Stimulated activated CD4-positive, alpha-beta T cell treated with anti-CD3 and anti-CD28 coated beads, Interleukin-1b, Interleukin-23, amount 100 ng/mL, for 4 hours (primary cell): ENCODE measurements at places on chromosomes 6 and 20.

GRCh38 chr6:109393886-109394281 lies 11.6 kb upstream of the CD164 start:
- no peak for DNase-seq

DNA sequence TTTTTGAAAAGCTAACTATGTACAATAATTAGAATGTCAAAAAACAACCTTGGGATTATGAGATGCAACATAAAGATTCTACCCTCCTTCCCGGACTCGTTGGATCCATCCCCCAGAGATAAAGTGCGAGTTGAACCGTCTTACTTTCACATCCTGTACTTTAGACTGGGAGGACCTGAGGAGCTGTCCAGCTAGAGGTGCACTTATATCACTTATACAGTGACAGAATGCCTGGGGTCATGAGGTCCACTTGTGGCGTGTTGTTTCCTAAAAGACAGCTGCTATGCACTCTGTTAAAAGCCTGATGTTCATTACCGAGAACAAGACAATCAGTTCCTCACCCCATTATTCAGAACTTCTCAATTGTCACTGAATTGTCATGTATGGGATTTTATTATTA lies 2.1 kb downstream of the CDS2 start:
- DNase-seq: no peak

GRCh38 chr6:160042014-160042773 lies 73.3 kb downstream of the IGF2R start:
- no peak for DNase-seq

GRCh38 chr20:43123180-43123579 lies 66.5 kb downstream of the PTPRT start:
- DNase-seq: no peak

DNA sequence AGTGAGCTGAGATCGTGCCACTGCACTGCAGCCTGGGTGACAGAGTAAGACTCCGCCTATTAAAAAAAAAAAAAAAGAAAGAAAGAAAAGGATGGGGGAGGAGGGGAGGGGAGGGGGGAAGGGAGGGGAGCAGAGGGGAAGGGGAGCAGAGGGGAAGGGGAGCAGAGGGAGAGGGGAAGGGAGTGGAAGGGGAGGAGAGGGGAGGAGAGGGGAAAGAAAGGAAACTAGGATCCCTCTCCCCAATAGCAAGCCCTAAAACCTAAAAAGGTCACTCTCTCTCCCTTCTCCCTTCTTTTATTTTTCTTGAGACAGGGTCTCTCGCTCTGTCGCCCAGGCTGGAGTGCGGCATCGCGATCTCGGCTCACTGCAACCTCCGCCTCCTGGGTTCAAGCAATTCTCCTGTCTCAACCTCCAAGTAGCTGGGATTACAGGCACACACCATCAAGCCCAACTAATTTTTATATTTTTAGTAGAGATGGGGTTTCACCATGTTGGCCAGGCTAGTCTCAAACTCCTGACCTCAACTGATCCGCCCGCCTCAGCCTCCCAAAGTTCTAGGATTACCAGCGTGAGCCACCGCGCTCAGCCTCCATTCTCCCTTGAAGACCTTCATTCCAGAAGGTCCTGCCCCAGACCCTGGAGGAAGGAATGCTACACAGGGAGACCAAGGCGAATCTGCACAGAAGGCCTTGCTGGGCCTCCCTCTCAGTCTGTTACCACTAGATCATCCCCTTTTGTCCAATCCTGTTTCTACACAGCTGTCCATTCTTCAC lies 45.8 kb upstream of the PIM1 start:
- no peak for DNase-seq

GRCh38 chr20:24723647-24724352 lies 225.3 kb upstream of the CST7 start:
- DNase-seq: no peak

- no peak for DNase-seq
Measured at GRCh38 chr6:114452785-114453401, 110.1 kb upstream of the HS3ST5 start.

DNA sequence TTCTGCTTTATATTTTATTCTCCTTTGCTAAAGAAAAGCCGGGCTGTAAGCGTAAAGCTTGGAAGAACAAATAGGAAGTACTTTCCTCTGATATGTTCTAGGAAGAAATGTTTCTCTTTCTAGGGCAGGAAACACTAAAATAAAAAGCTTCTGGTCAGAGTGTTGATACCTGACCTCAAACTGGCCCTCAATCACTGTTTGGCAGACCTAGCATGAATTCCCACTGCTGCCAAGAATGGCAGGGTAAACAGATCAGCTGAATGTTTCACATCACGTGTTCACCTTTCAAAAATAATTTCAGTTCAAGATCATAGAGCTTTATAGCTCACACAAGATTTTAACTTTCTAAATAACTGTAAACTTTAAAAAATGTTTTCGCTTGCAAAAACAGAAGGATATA lies 2.9 kb downstream of the MPC1 start:
- DNase-seq: no peak
